Right cardiac atrium (tissue), 5 donors: ENCODE measurements at places on chromosomes 3 and 15. TPM values are rescaled to one million over a fixed set of nuclear protein-coding genes. Genes with fewer than 3 reads are reported as not detected.

Gene WNT7A
- not detected for polyA plus RNA-seq

Gene TBC1D5
- polyA plus RNA-seq = 9.0 TPM

Gene GHRL
- polyA plus RNA-seq = 0.25 TPM

DNA sequence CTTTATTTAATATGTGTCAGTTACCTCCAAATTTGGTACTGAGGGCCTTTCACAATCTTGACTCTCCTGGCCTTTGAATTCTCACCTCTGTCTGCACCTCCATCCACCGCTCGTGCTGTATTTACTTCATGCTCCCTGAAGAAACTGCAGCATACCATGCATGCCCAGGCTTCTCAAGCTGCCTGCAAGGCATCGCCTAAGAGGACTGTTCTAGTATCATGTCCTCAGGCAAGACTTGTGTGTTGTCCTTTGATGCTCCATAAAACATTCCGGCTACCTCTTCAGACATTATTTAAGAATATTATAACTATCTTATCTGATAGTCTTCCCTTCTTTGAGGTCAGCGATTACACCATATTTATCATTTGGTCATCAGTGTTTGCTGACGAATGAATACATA is 682.5 kb downstream of the NR2F2 start:
- DNase-seq = no peak

GRCh38 chr3:30634761-30635735 is 28.6 kb downstream of the TGFBR2 start:
- no peak for DNase-seq

- no peak for DNase-seq
Observed at GRCh38 chr15:100941536-100941935, 22.4 kb downstream of the LRRK1 start.

GRCh38 chr3:42572278-42572677 is 9.5 kb downstream of the SEC22C start:
- DNase-seq = no peak

DNA sequence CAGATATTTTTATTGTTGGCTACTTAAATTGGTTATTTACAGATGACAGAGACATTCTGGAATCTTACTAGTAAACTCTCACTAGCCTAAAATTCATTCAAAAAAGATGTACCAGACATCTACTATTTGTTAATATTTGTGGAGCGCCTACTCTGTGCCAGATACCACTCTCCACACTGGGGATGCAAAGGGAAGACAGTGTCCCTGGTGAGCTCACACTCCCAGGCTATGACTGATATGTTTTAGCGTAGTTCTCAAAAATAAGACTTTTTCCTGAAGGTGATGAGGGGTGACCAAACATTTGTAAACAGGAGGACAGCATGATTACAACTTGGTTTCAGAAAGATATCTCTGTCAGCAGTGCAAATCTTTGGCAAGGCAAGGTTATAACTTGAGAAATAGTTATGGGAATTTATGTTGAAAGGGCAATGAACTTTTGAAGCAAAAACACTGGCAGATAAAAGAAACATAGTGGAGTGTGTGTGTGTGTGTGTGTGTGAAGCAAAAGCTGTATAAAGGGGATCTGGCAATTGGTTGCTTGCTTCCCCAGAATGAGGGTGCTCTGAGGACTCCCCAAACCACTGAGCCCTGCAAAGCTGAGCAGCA is 51.2 kb downstream of the HACD2 start:
- DNase-seq = no peak

Gene AGTR1
- polyA plus RNA-seq = 23.7 TPM

DNA sequence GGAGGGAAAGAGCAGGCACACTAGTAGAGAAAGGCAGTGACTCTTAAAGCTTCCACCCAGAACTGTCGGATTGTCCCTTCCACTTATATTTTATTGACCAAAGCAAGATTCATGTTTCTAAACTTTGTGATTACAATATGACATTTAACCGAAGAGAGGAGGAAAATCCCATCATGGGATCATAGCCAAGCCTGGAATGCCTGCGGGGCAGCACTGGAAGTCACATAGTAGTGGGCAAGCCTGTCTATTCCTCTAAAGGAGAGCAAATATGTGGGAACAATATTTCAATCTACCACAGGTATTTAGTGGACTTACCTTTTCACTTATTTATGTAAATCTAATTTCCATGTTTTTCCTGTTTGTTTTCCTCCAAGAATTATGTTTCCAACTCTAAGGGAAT is 3.8 kb upstream of the TMOD3 start:
- DNase-seq = no peak

DNA sequence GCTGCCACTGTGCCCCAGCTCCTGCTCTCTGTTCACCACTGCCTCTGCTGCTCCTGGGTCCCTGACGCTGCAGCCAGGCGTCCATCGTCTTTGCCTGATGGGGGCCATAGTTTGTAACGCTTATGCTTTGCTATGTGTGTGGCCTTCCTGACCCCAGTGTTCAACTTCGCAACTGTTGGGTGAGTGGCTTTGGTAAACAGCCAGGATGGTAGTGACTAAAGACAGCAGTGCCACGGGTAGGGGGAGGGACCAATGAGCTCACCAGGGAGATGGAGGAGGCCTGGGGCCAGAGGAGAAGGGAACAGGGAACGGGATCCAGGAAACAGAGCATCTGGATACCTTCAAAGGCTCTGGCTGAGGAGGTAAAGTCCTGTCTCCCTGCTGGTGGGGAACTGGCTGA is 75.9 kb upstream of the ALDH1L1 start:
- no peak for DNase-seq

DNA sequence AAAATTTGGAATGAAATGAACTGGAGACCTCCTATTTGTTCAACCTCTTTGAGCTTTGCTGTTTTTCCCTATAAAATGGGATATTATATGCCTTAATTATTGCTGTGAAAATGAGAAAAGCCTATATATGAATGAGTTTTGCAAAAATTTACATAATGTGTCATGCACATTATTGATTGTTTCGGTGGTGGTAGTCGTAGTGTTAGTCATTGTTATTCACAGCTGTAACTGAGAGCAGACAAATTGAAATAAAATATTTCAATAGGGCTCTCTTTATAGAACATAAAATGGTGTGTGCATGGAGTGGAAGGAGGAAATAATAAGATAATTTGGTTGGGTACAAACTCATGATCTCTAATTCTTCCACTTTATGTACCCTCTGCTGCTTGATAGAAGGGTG is 153.7 kb upstream of the GADL1 start:
- no peak for DNase-seq

Gene CYP19A1
- 0.45 TPM for polyA plus RNA-seq

Gene LYZL4
- not detected for polyA plus RNA-seq

Gene LMCD1
- 43.4 TPM for polyA plus RNA-seq

Gene SLC15A2
- polyA plus RNA-seq = 1.4 TPM

DNA sequence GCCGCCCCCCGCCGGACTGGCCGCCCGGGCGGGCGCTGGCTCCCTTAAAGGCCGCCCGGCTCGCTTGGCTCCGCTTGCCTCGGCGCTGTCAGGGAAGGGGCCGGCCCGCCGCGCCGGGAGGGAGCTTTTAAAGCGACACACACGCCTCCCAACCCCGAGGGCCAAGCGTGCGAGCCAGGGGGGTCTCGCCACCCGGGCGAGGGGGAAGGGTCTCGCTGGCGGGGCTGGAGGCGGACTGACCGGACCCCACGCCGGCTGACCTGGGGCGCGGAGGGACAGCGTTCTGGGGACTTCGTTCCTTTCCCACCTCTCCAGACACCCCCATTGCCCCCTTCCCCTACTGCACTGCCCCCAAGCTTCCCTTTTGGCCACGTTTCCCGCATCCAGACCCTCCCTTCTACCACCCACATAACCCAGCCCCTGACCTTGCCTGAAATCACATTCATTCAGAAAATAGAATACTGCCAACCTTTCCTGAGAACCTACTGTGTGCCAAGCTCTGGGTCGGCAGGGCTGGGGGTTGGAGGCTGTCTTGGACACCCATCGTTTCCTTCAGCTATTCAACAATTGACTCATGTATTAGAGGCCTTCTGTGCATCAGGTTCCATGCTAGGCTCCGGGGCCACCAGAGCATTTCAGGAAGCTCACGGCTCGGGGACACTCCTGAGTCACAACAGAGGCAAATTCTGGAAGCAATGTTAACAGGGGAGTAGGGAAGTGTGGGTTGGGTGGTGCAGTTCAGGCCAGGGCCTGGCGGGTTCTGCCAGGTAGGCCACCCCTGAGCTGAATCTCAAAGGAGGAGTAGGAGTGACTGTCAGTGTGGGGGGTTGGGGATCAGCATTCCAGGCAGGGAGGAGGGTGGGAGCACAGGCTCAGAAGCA is at the start of gene INSYN1:
TSS of gene INSYN1 (minus strand) at position 102 of the 881 bp plus-strand sequence. CDS start 2,221 bp downstream, outside the sequence.
- peak; percentile 90 for DNase-seq

DNA sequence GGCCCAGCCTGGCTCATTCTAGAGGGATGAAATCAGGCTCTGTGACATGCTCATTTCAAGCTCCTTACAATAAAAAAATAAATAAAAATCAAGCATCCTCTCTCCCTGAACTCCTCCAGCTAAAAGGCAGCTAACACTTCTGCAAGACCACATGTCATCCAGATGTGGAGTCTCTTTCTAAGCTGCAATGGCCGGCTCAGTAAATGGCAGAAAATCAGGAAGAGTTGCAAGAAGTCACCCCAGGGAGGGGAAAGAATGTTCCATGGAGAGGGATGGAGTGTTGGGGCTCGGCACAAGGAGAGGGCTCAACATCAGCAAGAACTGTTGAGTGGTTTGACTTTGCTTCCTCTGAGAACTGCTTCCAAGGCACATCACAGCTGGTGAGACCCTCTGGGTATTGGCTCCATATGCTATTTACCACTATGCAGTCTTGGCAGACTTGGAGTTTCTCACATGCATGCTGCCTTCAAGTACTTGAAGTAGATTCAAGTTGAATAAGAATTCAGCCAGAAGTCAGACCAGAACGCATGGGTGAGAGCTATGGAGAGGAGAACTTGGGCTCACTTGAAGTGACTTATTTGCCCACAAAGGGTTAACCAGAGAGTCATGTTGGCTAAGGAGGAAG is 689.0 kb downstream of the NTRK3 start:
- DNase-seq = no peak

Gene LTF
- polyA plus RNA-seq = 1.00 TPM

GRCh38 chr3:78048698-78049097 is 1008.8 kb downstream of the ROBO2 start:
- no peak for DNase-seq

- no peak for DNase-seq
Observed at GRCh38 chr3:187947927-187948682, 202.8 kb upstream of the BCL6 start.

Gene ITIH1
- 0.18 TPM for polyA plus RNA-seq

DNA sequence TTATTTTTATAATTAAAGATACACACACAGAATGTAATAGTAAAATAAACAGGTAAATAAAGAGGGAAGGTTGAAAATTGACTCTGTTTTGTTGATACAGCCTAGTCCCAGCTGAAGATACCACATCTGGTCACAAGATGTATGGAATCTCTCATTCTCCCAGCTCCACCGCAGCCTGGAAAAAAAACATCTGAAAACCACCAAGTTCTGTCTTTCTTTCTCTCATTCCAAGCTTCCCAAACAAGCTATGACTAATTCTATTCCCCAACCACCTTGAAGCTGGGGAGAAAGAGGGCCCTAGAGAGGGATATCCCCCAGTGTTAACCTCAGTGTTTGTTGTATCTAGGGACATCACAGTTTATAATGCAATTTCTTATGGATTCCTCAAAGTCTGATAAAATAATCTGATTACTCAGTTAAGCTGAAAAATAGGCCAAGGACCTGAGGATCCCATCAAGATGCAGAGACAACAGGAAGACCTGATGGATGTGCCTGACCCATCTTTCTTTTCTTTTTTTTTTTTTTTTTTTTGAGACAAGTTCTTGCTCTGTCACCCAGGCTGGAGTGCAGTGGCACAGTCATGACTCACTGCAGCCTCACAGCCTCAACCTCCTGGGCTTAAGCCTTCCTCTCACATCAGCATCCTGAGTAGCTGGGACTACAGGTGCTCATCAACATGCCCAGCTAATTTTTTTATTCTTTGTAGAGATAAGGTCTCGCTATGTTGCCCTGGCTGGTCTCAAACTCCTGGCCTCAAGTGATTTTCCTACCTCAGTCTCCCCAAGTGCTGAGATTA is 38.1 kb downstream of the SRGAP3 start:
- no peak for DNase-seq

Gene SLC35G2
- polyA plus RNA-seq = 5.7 TPM

GRCh38 chr15:75725006-75725718 is 12.5 kb upstream of the CSPG4 start:
- DNase-seq = peak; percentile 37

DNA sequence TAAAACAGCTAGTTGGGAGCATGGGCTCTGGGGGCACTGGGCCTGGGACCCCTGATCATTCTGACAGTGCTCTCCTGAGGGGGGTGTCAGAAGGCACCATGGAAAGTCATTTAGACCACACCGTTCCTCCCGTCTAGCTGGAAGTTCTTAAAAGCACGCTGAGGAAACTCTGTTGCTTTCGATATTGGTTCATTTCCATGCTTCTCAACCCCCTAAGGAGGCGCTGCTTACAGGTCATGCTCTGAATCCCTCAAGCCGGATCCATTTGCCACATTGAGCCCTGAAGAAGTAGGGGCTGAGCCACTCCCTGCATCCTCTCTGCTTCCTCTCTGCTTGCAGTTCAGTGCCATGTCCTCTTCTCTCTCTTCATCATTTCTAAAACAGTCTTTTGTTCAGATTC is 187.2 kb downstream of the CACNA2D3 start:
- no peak for DNase-seq

DNA sequence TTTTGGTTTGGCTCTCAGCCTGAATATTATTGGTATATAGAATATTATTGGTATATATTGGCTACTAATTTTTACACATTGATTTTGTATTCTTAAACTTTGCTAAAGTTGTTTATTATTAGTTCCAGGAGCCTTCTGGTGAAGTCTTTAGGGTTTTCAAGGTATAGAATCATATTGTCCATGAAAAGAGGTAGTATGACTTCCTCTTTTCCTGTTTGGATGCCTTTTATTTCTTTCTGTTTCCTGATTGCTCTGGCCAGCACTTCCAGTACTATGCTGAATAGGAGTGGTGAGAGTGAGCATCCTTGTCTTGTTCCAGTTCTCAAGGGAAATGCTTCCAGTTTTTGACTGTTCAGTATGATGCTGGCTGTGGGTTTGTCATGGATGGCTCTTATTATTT is 107.3 kb upstream of the LIPC start:
- DNase-seq = no peak

Gene FSTL1
- 134 TPM for polyA plus RNA-seq

GRCh38 chr15:78000091-78000926 is 77.2 kb downstream of the TBC1D2B start:
- peak; percentile 73 for DNase-seq

Gene GOLGA6A
- polyA plus RNA-seq = not detected

DNA sequence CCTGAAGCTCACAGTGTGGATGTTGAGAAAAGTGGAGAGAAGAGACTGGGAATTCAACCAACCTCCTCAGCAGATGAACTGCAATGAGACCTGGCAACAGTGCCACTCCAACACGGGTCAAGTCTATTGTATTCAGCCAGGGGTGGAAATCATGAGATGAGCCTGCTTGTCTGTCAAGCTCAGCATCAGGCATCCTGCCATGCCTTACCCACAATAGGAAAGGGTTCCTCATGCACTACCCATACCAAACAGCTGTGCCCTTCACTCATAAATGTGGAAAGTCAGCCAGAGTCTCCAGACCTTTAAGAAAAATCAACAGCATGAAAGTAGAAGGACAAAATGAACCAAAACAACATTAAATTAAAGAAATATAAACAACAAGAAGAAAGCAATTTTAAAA is 542.1 kb downstream of the EPHB1 start:
- DNase-seq = no peak
